A549 (cell line): ENCODE measurements at places on chromosomes 6 and 20. TPM values are rescaled to one million over a fixed set of nuclear protein-coding genes. Genes with fewer than 3 reads are reported as not detected.

The DOK5 gene
- polyA plus RNA-seq, result not detected in 3 replicates

The DSN1 gene
- 37.4 to 38.2 TPM (median 37.9 TPM) in 3 replicates for polyA plus RNA-seq

The BNIP5 gene
- not detected in 3 replicates for polyA plus RNA-seq

The WFDC6 gene
- polyA plus RNA-seq, result not detected in 3 replicates

The ADGRB3 gene
- polyA plus RNA-seq, result not detected in 3 replicates

The PEX3 gene
- 14.0 to 15.7 TPM (median 15.1 TPM) in 3 replicates for polyA plus RNA-seq

DNA sequence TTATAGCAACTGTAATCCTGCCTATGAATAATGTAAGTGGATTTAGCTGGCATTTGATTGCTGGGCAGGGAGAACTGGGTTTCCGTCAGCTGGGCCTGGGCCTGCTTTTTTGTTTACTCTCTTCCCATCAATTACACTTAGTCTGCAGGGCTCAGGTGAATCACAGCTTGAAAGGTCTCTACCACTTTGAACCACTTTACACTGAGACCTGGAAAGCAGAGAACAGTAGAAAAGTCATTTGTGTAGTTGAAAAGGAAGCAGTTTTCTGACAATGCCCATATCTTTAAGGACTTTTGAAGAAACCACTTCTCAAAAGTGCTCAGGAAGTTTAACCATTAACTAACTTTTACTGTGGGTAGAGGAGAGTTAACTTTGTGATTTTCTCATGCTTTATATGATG lies 315.4 kb upstream of the SASH1 start:
- no peak for DNase-seq

GRCh38 chr6:35485402-35485877 lies 11.4 kb downstream of the TEAD3 start:
- no peak for DNase-seq

DNA sequence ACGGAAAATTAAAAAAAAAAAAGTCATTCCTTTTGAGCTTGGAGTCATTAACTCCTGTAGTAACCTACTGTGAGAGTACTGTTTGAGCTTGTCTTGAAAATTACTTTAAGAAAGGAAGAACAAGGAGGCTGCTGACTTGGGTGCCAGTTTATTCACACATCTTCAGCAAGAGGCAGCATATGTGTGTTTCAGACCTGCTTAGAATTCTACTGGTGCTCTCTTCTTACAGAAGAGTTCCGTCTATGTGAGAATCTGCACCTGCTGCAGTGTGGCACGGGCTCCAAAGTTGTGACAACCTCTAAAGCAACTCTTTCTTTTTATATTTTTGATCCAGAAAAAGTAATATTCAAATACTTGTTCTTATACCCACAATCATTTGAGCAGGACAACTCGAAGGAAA lies 117.4 kb upstream of the SOX4 start:
- DNase-seq, result no peak
